Stimulated activated CD8-positive, alpha-beta memory T cell treated with anti-CD3 and anti-CD28 coated beads, Interleukin-7, amount 100 ng/mL, for 1 hour (primary cell): ENCODE measurements at places on chromosomes 12 and 14.
A peak's percentile ranks its signal among the peaks of the same experiment; 100 is the strongest.

- DNase-seq, result no peak
Observed at GRCh38 chr12:32497864-32498263, 98.5 kb downstream of the FGD4 start.

DNA sequence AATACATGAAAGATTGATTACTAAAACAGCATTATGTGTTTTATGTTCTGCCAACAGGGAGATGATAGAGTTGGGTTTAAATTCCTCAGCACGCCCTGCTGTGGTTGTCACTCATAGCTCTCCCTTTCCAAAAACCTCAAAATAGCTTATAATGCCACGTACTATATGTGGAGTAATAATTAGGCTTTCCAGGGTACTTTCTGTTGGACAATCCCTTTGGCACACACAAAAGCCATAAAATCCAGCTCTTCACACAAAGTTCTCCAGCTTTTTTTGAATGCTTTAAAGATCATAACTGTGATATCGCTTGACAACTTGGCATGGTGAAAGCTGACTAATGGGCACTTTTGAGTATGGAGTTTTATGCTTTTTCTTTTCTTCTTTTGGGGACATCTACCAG is 145.3 kb upstream of the DCN start:
- no peak for DNase-seq

DNA sequence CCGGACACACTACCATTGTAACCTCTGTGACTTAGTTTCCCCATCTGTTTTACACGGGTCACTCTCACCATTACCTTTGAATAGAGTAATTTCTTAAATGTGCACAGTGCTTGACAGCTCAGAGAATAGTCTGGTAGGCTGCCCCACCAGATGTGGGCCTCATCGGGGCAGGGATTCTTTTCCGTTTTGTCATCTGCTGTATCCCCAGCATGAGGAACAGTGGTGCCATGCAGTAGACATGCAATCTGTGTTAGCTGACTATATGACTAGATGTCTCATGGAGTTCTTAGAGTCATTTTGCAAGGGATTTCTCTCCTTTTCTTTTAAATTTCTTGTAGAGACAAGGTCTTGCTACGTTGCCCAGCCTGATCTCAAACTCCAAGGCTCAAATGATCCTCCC is 44.9 kb upstream of the PLEKHG3 start:
- no peak for DNase-seq

- no peak for DNase-seq
Observed at GRCh38 chr12:5031242-5031641, 12.4 kb upstream of the KCNA5 start.

- DNase-seq, result no peak
Observed at GRCh38 chr12:591167-592023, 71.8 kb downstream of the NINJ2 start.

DNA sequence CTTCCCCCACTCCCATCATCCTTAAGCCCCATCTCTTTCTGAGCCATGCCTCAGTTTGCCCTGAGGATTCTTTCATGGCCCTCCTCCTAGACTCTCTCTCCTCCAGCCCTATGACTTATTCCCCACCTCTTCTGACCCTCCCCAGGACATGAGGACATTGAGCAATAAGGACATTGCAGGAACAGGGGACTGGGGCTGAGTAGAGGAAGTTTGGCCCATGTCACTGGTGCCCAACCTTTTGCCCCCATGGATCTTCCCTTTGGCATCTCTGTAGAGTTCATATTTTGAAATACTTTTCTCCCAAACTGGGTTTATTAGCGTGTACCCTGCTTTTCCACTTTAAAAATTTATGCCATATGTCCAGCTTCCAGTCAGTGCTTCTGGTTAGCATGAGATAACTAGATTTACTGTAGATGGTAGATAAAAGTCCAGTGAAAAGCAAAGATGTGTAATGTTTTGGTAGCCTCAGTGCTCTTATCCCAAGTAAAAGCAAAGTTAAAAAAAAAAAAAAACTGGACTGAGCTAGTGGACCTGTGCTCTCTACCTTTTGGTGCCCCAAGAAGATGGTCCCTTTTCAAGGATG is 6.1 kb upstream of the LRP1-AS start:
- DNase-seq, result no peak

DNA sequence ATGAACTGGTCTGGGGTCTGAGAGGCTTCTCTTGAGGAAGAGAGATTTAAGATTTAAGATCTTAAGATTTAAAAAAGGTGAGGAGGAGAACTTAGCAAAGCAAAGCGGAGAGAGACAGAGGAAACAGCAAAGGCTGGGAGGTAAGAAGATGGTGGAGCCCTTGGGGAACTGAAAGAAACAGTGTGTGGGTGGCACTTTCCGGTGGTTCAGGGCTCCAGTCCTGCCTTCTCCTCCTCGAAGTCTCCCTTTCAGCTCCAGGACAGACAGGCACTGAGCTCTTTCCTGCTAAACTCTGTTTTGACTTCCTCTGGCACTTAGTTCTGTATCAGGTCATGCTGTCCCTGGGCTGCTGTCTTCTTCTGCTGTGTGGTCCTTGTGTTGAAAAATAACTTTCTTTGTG is 298.7 kb upstream of the SRRM4 start:
- no peak for DNase-seq

DNA sequence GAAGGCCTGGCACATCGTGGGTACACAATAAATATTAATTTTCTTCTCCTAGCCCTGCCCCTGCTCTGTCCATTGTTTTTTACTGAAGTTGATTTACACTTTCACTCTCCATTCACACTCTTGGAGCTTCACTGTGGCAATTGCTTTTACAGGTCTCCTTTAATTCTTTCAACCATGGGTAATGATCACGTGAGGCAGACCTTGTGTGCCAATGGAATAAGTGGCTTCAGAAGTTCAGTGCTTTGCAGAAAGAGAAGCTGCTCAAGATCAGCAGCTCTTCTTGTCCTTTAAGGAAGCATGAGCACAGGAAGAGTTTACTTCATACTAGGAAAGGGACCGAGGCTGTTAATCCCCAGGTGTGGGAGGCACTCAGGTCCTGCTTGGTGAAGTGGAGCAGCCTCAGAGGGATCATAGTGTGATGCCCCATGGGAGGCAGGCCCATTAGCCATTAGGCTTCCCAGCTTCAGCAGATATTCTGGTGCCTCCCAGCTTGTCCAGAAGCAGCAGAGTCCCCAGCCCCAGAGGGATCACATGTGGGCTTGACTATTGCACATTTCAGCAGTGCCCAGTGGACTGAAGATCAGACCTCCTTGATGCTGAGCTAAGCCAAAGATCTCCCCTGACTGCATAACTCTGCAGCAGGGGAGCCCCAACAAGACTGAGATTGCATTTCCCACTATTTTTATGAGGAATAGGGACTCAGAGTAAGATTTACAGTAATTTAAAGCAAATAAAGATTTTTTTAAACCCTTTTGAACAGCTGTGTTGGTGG is 5.0 kb upstream of the SLC35F4 start:
- DNase-seq, result no peak

DNA sequence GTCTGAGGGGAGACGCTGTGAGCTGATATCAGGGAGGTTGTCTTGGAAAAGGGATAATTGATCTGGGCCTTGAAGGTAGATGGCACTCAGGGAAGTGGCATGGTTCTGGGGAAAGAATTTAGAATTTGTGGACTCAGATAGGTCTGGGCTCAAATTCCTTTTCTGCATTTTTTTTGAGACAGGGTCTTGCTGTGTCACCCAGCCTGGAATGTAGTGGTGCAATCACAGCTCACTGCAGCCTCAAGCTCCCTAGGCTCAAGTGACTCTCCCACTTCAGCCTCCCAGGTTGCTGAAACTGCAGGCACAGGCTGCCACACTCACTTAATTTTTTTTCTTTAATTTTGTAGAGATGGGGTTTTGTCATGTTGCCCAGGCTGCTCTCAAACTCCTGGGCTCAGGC is 98.1 kb upstream of the NCOR2 start:
- no peak for DNase-seq

DNA sequence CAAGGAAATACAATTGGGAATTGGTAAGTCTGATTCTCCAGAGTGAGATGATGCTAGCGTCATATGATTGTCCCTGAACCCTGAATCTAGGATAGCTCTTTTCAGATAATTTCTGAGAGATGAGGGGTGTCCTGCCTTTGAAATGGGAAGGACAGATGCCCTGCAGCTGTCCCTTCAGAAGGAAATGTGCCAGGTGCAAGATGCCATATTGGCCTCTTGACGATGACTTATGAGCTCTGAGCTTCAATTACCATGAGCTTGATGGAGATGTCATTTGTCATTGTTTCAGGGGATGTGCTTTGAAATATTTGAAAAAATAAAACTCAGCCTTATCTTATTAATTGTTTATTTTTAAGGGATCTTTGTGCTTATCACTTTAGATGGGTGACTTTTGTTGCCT is 185.1 kb downstream of the DACT1 start:
- no peak for DNase-seq

DNA sequence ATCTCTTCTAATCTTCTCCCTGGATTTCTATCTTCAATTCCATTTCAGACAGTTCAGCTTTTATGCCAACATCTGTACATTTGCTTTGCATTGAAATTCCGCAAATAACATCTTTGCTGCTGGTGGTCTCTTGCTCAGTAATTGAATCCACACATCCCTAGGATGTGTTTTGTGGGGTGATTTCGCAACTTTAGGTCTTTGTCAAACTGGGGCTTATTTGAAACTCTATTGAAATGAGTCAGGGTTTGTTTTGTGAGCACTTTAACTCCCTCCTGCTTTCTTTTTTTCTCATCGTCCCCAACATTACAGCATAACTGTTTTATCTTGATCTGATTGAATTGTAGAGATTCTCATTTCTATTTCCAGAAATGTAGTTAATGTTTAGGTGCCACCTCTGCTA is 404.3 kb downstream of the NPAS3 start:
- DNase-seq, result no peak

DNA sequence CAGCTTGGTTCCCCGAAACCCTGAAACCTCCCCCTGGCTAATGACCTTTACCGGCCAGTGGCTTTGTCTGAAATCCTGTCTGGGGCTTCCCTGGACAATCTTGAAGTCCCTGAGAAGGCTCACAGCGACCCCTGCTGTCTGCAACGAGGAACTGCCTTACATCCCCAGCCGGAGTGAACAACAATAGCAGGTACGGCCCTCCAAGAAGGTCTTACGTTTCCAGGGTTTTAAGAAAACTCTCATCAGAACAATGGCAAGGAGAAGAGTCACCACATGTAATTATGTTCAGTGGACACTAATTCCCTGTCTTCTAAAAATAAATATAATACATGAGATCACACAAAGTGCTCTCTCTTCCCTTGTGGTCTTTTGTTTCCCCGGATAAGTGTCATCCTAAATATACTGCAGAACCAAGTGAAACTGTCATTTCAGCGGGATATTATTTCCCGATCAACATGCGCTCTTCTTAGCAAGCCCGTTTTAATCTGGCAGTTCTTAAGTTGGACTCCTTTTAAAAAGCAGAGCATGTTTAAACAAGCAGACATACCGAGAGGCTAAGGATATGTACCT is 53.3 kb downstream of the RBM19 start:
- peak; percentile 2 for DNase-seq

DNA sequence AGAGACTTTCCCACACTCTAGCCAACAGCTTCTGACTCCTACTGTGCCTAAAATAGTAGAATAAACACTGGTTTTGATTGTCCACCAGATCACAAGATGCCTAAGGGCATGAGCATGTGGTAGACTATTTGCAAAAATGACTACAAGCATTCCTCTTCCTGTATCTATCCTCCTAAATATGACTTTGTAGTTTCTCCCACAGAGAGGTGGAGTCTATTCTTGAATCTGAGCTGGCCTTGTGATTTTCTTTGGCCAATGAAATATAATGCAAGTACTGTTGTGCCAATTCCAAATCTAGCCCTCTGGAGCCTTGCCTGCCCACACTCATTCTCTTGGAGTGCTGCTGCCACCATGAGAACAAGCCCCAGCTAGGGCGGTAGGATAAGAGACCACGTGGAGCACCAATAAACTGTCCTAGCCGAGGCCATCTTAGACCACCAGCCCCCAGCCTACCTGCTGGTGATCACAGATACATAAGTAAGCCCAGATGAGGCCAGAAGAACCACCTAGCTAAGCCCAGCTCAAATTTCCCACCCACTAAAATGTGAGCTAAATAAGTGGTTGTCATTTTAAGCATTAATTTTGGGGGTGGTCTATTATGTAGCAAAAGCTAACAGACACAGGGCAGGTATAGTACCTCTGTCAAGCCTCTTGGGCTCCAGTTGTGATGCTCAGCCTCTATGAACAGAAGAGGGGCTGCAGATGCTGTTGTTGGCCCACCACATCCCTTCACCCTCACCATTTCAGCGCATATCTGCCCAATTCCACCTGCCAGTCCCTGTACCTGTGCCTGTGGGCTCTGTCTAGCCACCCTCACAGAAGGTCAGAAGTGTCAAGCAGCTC is 17.9 kb downstream of the ZFP36L1 start:
- no peak for DNase-seq

GRCh38 chr14:80958226-80958625 is 2.8 kb downstream of the TSHR start:
- no peak for DNase-seq

GRCh38 chr12:54232790-54233189 is 44.0 kb upstream of the SMUG1 start:
- DNase-seq, result no peak

DNA sequence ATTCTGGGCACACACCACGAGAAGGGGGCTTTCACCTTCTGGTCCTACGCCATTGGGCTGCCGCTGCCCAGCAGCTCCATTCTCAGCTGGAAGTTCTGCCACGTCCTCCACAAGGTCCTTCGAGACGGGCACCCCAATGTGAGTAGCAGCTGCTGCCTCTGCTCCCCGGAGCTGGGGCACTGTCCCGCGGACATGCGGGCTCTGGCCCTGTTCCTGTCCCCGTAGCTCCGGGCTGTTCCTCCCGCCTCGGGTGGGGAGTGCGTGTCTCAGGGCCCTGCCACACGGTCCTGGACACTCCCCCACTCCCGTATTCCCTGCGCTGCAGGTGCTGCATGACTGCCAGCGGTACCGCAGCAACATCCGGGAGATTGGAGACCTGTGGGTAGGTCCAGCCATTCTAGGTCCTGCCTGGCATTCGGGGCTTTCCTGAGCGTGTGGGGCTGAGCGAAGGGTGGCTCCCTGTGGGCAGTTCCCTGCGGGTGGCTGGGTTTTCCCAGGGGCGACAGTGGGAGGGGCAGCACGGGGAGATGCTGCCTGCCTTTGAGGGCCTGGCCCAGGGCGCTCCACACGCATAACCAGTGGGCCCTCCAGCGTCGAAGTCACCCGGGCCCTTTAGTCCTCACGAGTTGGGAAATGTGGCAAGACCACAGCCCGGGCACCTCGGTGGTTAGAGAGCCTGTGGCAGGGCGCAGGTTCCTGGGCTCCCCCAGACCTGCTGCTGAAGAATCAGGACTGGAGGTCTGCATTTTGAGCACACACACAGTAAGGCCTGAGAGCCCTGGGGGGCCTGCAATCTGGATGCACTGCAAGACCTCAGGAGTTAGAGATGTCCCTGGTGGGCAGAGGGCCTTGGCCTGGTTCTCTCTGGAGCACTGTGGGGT is 13.5 kb downstream of the HIP1R start:
- no peak for DNase-seq
